ENCODE measurements at places on chromosomes 1 and 21.

DNA sequence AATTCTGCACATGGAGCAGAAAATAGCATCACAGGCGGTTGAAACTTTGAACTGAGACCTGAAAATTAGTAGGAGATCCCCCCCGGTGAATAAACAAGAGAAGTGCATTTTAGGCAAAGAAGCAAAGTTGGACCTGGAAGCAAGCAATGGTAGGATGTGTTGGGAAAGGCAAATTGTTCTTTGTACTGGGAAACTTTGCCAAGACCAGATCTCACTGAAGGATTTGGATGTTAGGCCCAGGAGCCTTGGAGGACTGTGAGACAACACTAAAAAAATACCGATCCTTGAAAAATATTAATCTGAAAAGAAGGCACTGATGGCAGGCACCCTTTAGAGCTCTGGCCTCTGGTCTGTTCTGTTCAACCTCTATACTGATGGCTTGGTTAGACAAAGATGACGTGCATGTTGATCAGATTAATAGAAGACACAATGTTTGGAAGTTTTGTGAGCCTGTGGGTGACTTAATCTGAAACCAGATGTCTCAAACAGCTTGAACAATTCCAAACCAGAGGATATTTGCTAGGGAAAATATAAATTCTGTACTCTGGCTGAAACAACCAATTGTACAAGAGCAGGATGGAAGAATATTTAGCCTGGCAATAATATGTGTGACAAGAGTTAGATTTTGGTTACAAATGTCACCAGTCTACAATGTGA is 108.4 kb downstream of the ROR1 start:
- no peak for DNase-seq

DNA sequence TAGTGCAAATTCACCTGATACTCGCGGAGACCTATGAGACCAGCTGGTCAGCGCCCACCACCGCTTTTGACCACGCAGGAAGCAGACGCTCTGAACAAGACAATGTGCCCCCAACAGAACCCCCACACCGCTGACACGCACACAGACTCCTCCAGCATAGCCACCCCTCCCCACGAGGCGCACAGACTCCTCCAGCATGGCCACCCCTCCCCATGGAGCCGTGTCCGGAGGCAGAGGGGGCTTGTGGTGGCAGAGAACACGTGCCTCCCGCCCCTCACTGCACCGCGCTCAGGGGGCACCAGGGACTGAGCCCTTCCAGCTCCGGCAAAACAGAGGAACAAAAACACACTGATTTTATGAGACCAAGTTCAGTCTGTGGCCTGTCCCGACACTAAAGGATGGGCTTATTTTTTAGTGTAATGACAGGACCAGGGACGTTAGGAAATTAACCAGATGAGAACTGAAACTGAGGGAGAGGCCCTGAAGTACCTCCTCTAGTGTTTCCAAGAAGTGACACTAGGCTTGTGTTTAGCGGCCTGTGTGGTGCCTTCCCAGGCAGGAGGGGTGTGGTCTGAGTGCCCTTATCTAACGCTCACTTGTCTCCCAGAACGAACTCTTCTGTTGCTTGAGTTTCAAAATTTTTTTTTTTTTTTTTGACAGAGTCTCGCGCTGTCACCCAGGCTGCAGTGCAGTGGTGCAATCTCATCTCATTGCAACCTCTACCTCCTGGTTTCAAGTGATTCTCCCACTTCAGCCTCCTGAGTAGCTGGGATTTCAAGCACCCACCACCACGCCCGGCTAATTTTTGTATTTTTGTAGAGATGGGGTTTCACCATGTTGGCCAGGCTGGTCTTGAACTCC is 10.0 kb upstream of the AGPAT3 start:
- DNase-seq, result no peak

DNA sequence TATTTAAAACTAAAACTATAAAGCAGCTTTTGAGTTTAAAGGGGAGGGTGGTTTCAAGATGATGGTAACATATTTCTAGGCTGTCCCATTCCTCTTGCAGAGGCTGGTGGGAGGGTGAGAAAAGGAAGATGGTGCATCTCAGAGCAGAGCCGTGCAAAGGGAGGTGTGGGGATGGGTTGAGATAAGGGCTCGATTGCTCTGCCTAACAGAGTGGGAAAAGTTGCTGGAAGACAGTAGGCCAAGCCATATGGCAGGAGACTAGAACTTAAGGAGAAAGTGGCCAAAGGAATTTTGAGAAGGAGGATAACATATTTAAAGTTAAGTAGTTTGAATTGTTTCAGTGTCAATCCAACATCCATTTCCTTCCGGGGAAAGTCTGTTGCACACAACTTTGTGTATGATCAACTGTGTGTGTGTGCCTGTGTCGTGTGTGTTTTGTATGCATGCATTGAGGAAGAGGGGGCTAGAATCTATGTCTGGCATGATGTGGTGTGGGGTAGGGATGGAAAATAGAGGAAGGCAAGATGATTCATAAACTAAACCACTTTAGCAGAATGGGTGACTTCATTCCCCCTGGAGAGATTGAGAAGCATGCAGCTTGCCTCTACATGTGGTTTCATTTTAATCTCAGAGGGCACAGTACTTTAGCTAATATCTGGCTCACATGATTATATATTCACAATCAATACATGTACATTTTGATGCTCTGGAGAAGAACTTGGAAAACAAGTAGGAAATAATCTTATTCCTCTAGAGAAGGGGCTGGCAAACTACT is 145.0 kb upstream of the DNAH14 start:
- DNase-seq, result no peak

GRCh38 chr1:29687166-29687565 is 450.8 kb downstream of the PTPRU start:
- DNase-seq, result no peak

GRCh38 chr1:184806296-184806721 is 51.7 kb upstream of the EDEM3 start:
- DNase-seq, result no peak

DNA sequence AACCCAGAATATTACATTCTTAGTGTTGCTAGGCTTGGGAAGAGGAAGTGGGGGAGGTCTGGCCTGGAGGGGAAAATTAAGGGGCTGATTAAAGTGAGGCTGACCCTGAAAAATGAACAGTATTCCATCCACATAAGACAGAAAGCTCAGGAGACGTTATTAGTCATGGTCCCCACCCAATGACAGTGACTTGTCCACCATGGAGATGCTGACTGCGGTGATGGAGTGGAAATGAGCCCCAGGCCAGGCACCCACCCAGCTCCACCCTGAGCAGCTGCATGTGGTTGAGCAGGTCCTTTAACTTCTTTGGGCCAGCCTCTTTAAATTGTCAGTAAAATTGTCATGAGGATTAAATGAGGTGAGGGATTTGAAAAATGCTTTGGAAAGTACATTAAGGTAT is 1.4 kb upstream of the SPRR4 start:
- no peak for DNase-seq

DNA sequence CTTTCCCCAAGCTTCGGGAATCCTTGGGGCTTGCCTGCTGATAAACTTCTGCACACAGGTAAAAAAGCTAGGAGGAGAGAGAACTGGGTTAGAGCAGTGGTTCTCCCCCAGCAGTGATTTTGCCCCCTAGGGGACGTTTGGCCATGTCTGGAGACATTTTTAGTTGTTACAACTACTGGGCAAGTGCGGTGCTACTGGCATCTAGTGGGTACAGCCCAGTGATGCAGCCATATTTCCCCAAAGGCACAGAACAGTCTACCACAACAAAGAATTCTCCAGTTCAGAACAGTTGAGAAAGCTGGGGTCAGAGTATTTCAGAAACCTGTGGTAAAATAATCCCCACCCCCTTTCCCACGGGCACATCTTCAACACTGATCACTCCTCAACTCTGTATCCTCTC is 41.3 kb downstream of the LRRC71 start:
- DNase-seq, result no peak

DNA sequence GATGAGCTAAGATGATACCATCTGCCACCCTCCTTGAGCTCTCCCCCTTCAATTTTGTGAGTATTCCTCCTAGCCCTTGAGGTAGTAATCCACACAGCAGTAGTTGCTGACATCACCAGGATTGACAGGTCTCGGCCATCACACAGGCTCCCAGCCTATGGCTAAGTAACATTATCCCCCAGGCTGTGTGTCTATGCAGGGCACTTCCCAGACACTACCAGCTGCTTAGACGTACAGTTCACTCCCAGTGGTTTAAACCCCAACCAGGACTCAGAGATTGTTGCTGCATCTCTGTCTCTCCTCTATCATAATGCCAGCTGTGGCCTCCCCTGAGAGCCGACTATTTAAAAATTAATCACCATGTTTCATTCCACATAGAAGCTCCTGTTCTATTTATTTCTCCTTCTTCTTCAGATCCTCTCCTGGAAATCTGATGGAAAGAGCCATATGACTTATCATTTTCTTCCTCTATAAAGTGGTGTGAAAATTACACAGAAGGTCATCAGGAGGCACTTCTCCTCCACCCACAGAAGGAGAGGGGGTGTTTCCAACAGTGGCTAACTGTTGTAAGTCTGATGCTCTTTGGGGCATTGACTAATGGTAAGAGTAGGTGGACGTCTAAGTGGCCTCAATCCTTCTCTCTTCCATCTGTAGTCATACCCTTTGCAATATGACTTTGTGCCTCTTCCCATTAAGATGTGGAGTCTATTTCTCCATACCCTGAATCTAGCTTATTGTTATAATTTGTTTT is 396.3 kb downstream of the SETD4 start:
- no peak for DNase-seq

- DNase-seq, result no peak
These were observed 93.4 kb downstream of the KCNK1 start for GRCh38 chr1:233707153-233707879.

- no peak for DNase-seq
These were observed 8.3 kb downstream of the DISP3 start for GRCh38 chr1:11487196-11487751.

DNA sequence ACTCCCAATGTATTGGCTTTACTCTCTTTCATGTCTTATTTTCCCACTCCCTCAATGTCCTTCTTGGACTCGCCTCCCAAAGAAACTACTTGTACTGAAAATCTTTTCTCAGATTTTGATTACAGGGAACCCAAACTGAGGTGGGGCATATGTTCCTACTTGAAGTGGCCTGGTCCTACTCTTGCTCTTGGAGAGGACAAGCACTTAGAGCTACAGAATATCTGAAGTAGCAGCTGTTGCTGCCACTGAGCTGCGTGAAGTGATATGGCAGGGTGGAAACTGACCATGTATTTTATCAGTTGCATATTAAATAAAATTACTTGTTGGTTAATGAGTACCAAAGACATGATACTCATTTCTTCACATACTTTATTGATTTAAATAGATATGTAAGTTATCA is 129.5 kb downstream of the TSEN15 start:
- DNase-seq, result no peak

DNA sequence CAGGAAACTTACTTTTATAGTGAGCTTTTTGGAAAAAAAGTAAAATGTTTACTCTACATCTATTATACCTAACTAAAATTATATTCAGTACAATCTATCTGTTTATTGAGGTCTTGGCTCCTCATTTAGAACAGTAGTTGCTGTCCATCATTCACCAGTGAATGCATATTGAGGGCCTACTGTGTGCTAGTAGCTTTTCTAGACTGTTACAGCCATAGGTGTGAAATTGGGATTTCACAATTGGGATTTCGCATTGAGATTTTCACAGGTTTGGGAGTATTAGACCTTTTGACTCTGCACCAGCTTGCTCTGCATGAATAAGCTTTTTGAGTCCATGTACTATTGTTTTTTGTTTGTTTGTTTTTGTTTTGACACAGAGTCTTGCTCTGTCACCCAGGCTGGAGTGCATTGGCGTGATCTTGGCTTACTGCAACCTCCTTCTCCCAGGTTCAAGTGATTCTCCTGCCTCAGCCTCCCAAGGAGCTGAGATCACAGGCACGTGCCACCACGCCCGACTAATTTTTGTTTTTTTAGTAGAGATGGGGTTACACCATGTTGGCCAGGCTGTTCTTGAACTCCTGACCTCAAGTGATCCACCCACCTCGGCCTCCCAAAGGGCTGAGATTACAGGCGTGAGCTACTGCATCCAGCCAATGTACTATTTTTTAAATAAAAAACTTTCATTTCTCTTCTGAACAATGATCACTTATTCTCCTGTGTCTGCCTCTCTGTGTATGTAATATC is 47.2 kb upstream of the ERRFI1 start:
- DNase-seq, result no peak

- DNase-seq, result no peak
These were observed 19.8 kb upstream of the HSPG2 start for GRCh38 chr1:21956720-21957552.

- no peak for DNase-seq
These were observed 6.5 kb downstream of the KRTCAP2 start for GRCh38 chr1:155166471-155167165.

DNA sequence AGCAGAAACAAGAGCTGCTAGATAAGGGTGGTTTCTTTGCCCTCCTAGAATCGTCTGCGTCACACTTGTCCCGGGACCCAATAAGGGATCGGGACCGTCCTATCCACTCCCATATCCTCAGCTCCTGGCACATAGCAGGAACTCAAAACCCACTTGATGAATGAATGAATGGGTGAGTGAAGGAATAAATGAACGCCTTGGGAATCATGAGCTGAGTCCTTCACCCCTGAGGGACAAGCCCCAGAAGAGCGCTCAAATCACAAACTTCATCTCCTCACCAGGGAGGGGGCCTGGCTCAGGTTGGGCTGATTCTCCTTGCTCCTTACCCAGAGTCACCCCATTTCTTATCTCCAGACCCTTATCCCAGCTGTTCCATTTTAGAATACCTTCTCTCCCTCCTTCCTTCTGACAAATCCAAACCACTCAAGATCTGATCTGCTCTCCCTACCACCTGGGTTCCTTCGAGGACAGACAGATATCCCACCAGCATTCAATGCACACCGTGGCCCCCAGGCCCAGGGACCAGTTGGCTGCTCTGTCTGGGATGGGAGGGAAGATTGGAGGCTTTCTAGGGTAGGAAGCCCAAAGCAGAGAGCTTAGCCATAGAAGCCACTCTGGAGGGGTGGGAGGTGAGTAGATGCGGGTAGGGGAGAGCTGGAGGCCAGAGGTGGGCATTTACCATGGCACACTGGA is 643 bp upstream of the MOB3C start:
- DNase-seq, result no peak

- no peak for DNase-seq
These were observed 31.9 kb upstream of the IL19 start for GRCh38 chr1:206738370-206739366.

DNA sequence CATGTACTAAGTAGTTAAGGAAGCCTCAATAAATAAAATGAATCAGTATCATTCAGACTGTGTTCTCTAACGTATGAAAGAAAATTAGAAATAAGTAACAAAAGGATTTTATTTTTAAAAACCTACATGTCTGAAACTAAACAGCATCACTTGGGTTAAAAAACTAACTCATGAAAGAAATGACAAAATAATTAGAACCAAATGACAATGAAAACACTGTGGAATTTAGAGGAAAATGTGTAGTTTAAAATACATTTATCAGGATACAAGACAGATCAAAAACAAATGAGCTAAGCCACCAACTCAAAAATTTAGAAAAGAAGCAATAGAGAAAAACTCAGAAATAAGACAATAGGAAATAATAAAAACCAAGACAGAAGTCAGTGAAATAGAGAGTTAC is 108.7 kb downstream of the TENT5C start:
- DNase-seq, result no peak

- no peak for DNase-seq
These were observed 69.8 kb upstream of the TRABD2B start for GRCh38 chr1:48066936-48067335.

All from nucleus accumbens (tissue), 56 donors.